ENCODE measurements at places on chromosomes 11 and 22.

DNA sequence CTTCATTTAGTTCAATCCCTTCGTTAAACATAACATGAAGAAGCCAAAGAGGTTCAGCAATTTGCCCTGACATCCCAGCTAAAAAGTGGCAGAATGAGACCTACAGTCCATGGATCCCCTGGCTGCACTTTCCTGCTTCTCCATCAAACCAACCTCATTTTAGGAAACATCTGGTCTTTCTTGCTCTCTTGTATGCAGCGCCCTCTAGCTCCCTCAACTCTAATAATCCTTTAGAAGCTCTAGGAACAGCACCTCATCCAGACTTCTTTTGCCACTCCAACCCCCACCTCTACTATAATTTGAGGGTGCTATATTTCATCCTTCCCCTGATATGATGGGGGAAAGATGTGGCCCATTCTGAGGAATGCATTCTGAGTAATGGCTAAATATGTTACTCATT is 7.4 kb downstream of the CNTF start:
- DNase-seq, result peak; percentile 40

GRCh38 chr22:37180531-37181231 is 7.4 kb downstream of the C1QTNF6 start:
- no peak for DNase-seq

DNA sequence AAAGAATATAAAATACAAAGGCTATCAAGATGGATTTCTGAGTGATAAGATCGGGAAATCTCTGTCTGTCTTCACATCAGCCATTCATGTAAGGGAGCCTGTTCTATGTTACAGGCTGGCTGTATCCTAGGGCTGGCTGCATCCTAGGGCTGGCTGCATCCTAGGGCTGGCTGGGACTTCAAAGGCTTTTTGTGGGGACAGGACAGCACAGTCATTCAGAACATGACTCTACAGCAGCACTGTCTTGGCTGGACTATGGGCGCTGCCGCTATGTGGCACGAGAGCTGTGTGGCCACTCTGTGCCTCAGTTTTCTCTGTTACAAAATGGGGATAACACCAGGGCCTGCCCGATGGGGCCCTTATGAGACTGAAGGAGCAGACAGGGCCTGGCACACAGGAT is 10.2 kb downstream of the ADAMTS8 start:
- no peak for DNase-seq

- no peak for DNase-seq
Measured at GRCh38 chr11:59151761-59152160, 9.1 kb downstream of the FAM111A start.

DNA sequence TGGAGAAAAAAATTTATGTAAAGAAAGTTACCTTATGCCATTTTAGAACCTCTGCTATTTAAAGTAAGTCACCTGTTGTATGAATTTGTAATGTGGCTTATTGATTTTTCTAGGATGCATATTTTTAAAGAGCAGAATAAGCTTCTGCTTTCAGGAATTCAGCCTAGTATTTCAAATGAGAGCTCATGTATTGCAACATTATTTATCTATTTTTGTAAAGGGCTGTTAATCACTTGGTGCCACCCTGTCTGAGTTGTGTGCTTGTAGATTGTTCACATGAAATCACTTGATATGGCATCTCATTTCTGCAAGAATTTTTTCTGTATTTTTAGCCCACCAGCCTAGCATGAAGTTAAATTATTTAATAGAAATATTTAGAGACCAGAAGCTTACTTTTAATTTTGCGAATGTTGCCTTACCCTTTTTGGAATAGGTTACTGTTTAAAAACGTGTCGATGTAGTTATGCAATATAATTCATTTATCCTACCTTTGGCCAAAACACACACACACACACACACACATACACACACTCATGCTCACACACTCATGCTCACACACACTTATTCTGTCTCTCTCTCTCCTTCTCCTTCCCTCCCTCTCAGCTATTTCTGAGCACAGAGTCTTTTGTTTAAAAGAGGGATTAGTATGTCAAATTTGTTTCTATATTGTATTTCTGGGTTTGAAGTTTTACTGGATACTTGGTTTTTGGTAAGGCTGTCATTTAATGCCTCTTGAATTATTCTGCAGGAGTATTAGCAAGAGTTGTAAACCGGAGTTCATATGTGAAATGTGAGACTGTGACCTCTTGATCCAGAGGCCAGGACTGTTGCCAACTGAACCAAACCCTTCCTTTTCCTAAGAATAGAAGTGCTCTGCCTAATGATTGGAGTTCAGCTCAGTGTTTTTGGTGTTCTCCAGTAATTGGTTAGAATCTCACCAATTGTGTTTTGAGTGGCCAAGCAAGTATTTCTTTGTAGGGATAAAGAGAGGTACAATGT is 34.4 kb downstream of the YAP1 start:
- DNase-seq, result no peak

DNA sequence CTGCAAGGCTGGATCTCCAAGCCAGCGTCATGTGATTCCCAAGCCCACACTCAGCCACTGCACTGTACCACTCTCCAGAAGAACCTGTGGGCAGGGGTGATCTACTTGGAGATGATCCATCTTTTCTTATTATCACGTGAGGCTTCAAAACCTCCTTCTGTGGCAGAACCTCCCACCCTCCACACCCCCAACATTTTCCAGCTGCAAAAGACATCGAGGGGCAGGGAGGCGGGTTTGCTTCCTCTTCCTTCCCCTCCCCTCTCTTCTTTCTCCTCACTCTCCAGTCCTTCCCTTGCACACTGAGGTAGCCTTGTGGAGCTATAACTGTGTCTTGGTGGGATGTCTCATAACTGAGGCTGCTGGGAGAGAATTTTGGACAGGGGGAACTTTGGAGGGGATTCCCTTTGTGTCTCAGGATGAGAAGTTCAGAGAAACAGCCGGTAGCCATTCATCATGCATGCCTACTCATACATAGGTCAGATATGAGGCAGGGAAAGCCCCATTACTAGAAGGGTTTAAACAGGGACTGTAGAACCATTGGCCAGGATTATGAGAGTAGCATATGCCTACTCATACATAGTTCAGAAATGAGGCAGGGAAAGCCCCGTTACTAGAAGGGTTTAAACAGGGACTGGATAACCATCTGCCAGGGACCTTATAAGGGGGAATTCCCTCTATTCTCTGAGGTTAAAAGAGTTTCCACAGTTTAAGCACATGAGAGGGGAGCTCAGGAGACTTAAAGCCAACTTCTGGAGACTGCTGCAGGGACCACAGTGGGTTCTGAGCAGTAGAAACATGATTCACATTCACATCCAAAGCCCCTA is 420.7 kb upstream of the CADM1 start:
- DNase-seq, result no peak

- no peak for DNase-seq
Measured at GRCh38 chr22:31957970-31958594, 13.7 kb downstream of the YWHAH start.

DNA sequence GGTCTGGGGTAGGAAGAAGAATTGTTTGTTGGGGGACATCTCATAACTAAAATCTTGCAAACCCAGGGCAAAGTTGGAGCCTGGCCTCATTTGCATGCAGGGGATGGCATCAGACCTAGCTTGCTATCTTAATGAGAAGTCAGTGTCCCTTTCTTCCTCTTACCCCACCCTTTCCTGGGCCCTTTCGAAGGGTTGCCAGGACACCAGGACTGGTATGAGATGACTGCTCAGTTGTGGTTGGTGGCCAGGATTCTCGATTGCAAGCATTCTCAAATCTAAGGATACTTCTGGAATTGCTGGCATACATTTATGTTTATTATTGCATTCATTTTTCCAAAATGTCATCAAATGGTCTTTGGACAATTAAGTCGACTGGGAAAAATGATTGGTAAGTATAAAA is 131.0 kb downstream of the SLC1A2 start:
- no peak for DNase-seq

Measured in germinal center (tissue), 1 donor.